Activated CD4-positive, alpha-beta T cell treated with anti-CD3 and anti-CD28 coated beads, Interleukin-2, Interleukin-4, amounts not matched to agents 100 ng/mL and 50 ng/mL, durations not matched to agents 16 hours and 8 hours (primary cell): ENCODE measurements at places on chromosomes 7 and 10.

DNA sequence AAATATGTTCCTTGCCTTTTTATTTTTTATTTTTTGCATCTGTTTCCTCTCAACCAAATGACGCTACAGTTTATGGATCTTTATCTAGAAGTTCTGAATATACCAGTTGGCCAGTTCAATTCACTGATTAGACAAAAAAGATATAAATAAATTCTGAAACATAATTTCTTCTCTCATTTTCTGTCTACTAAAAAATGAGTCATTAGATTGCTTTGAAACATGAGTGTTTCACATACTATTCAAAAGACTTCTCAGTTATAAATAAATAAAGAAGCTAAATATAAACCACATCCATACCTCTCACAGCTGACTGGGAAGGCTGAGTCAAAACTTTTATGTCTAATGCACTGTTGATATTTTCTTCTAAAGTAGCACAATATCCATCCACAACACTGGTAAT lies 97.6 kb upstream of the GPR22 start:
- no peak for DNase-seq

DNA sequence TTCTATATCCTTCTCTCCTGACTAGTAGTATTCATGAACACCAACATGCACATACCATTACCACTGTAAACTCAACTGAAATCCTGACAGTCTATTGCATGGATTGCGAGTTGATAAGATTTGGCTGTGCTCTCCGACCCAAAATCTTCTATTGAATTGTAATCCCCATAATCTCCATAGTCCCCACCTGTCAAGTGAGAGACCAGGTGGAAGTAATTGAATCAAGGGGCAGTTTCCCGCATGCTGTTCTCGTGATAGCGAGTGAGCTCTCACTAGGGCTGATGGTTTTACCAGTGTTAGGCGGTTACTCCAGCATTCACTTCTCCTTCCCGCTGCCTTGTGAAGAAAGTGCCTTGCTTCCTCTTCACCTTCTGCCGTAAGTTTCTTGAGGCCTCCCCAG lies 261.8 kb downstream of the PHF14 start:
- DNase-seq = no peak

DNA sequence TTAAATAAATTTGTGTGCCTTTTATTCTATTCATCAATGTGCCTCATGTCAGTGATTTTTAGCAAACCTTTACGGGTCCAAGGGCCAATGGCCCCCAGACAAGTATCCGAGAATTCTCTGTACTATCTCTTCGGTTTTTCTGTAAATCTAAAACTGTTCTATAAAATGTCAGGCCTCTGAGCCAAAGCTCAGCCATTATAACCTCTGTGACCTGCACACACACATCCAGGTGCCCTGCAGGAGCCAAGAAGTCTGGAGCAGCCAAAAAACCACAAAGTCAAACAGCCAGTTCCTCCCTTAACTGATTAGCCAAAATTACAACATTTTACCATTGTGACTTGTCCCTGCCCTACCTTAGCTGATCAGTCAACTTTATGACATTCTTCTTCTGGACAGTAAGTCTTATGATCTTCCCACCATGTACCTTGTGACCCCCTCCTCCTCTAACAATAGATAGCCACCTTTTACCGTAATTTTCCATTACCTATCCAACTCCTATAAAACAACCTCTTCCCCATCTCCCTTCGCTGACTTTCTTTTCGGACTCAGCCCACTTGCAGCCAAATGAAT lies 363.8 kb downstream of the SEMA3D start:
- DNase-seq = no peak

DNA sequence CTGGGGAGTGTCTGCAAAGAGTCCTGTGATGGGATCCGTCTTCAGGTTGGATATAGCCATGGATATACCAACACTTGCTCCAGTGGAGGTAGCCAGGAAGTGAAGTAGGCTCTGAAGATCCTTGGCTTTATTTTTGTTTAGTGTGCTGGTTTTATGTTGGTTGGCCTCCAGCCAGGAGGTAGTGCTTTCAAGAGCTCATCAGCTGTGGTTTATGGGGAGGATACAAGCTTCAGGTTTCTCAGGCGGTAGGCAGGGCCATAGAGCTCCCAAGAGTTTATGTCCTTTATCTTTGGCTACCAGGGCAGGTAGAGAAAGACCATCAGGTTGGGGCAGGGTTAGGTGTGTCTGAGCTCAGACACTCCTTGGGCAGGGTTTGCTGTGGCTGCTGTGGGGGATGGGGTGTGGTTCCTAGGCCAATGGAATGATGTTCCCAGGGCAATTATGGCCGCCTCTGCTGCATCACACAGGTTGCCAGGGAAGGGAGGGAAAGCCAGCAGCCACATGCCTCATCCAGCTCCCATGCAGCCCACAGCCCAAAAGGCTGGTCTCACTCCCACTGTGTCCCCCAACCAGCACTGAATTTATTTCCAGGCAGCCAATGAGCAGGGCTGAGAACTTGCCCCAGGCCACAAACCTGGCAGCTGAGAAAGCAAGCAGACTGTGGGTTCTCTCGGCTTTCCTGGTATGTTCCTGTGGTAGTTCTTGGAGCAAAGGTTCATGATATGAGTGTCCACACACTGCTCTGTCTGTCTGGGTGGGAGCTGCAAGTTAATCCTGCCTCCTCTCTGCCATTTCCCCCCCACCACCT lies 67.0 kb upstream of the PRLHR start:
- no peak for DNase-seq

GRCh38 chr10:61621605-61622051 lies 41.1 kb upstream of the CABCOCO1 start:
- DNase-seq = no peak

DNA sequence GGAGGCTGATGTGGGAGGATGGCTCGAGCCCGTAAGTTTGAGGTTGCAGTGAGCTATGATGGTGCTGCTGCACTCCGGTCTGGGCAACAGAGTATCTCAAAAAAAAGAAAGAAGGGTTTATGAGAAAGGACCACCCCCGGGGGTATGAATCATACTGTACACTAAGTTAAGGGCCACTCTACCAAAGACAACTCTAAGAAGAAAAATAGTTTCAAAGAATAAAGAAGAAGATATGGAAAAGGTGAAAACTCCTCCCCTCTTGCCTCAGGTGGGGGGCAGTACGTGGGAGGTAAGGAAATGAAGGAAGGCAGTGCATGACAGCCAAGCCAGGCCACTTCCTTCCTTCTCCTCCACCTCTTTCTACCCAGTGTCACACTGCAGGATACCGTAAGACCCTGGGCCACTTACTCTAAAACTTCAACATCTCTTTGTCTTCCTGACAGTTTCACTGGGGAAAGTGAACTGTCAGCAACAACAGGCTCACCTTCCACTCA lies 61.3 kb downstream of the PIP4K2A start:
- peak; percentile 62 for DNase-seq

GRCh38 chr7:44259547-44260457 lies 59.0 kb downstream of the YKT6 start:
- DNase-seq = peak; percentile 55

- DNase-seq = no peak
Observed at GRCh38 chr7:6154542-6155404, 117.7 kb downstream of the CYTH3 start.

DNA sequence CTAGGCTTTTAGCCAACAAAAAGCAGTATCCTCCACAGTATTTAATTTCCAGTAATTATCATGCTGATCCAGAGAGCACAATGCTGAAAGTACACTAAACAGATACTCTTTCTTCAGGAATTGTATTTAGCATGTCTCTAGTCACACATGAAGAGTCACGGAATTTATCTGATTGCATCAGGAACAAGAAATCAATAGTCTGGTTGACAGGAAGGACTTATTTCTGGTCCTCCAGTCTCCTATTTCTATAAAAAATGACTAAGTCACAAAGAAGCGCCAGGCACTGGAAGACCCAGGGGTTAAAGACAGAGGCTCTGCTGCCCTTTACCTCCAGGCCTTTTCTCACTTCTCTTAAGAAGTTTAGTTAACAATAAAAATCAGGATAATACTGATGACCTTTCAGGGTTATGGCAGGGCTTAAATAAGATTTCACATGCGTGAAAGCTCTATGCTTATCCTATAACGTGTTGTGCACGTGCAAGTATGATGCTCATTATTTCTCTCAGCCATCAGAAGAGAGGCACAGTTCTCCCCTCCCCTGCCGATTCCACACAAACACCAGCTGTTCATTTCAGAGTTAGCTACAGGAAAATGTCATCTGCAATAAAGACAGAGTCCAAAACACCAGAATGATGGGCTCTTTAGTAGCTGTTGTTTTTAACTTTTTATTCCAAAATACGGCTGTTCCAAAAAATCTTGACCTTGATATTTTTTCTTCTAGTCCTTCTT lies 36.9 kb downstream of the SLC26A4 start:
- no peak for DNase-seq

- no peak for DNase-seq
Observed at GRCh38 chr10:52954407-52954806, 181.8 kb upstream of the MBL2 start.

DNA sequence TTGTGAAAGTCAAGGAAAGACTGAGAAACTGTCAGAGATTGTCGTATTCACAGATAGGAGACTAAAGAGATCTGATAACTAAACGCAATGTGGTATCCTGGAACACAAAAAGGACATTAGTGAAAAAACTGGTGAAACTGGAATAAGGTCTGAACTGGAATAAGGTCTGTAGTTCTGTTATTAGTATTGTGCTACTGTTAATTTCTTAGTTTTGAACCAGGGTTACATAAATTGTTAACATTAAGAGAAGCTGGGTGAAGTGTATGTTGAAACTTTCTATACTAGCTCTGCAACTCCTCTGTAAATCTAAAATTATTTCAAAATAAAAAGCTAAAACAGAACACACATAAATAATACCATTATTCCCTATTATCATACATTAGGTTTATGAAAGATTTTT lies 3.4 kb upstream of the NT5C2 start:
- DNase-seq = no peak

- DNase-seq = peak; percentile 61
Observed at GRCh38 chr10:6563075-6563474, 17.0 kb downstream of the PRKCQ start.

GRCh38 chr7:1425292-1426136 lies 33.8 kb downstream of the MICALL2 start:
- DNase-seq = no peak

DNA sequence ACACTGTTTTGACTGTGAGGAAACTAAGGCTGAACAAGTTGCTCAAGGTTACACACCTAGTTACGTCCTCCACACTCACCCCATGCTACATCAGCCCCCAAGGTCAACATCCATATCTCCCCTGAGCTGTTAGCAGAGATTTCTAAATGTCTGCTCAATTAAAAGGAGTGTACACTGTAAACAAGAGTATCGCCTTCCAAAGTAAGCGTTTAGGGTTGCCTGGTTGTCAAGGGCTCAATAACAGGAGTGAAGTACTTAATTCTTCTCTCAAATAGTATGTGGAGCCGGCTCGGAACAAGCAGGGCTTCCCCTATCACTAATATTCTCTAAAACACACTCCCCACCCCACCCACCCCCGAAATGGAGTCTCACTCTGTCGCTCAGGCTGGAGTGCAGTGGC lies 412.8 kb upstream of the GALNT17 start:
- DNase-seq = no peak

DNA sequence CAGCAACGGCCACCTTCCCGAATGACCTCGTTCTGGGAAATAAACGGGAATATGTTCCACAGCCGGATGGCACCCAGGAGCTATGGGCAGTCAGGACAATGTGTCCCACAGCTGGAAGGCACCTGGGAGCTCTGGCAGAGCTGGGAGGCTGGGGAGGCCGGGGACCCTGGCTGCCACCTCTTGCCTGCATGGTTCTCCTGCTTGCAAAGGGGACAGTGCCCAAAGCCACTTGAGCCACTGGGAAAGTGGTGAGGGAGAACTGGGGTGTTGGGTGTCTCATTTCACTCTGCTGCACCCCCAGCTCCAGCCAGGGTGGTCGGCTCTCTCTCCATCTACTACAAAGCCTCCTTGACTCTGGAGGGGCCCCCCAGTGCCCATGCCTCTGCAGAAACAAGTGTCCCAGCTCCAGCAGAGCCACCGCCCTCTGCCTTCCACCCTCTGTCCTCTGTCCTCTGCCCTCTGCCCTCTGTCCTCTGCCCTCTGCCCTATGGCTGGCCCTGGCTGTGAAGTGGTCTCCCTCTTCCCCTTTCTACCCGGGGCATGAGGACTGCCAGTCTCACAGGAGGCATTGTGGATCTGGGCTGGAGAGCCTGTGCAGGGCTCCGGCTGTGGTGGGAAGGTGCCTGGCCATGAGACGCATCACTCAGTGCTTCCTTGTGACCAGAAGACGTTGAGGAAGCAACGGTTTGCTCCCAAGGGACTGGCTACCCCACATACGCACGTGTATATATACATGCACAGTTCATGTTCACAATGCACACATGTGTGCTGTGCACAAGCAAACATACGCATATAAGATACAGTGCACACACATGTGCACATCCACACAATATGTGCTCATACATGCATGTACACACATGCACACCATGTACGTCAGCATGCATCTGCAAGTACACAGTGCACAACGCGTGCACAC lies 21.5 kb upstream of the INPP5A start:
- no peak for DNase-seq

DNA sequence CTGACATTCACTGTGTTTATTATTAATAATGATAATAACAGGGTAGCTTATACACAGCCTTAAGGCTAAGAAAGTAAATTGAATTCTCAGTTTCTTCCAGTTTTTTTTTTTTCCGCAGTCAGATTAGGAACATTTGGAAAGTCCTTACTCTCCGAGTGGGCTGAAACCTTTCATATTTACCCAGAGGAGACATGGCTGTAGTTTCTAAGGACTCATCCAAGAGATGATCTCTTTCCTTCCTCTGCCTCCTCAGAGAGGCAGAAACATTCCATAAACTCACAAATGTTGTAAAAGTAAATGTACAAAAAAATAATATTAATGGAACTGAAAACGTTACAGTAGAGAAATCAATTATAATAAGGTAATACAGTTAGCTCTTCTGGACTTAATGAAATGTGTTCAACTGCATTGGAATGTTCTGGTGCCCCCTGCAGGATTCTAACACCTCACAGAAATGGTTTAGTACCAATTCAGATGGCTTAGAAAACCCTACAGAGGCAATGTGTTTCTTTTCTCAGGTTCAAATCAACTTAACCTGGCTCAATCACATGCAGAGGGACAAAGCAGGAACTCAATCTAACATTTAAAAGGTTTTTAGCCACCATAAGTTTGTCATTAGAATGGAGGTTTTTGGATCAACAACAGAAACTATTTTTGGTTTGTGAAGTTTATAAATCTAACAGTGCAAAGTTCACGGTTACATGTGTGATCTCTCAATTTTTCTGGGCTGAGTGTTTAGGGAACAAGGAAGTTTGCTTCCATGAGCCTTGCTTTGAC lies 71.7 kb downstream of the ICA1 start:
- peak; percentile 64 for DNase-seq
